Spinal cord (tissue), 10 donors: ENCODE measurements at places on chromosomes 4 and X. TPM values are rescaled to one million over a fixed set of nuclear protein-coding genes. Genes with fewer than 3 reads are reported as not detected.

Gene CT45A3
- total RNA-seq, result not detected

Gene MAGEC1
- not detected for total RNA-seq

Gene CXCL13
- 0.20 TPM for total RNA-seq

Gene FAT1
- 217 TPM for total RNA-seq

Gene HTN1
- not detected for total RNA-seq

Gene SULT1E1
- 41.4 TPM for total RNA-seq

Gene BRS3
- 0.11 TPM for total RNA-seq

Gene RTL9
- total RNA-seq, result 1.2 TPM

Gene PABPC5
- 9.1 TPM for total RNA-seq

Gene CXCL11
- 0.69 TPM for total RNA-seq

Gene WDR17
- 20.3 TPM for total RNA-seq

Gene VSIG1
- 0.39 TPM for total RNA-seq

Gene RAI2
- 1.8 TPM for total RNA-seq

Gene ERAS
- total RNA-seq, result not detected
